ENCODE measurements at places on chromosomes 6 and 20.

DNA sequence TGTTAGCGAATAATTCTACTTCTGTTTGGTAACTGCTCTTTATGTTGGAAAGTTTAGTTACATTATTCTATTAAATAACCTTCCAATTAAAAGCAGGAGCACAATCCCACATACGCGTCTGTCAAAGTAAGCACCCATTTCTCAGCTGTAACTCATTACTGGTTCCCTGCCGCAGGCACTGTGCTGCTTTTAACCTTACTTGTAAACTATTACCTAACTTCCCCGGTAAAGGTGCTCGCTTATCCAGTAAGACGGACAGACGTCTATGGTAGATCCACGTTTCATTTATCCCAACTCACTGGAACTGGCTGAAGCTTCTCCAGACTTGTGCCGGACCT lies 529 bp upstream of the ENPP4 start:
- DNase-seq, result no peak

GRCh38 chr20:59560588-59561227 lies 43.6 kb upstream of the PHACTR3 start:
- no peak for DNase-seq

GRCh38 chr6:142627474-142627873 lies 317.5 kb downstream of the HIVEP2 start:
- peak; percentile 3 for DNase-seq

DNA sequence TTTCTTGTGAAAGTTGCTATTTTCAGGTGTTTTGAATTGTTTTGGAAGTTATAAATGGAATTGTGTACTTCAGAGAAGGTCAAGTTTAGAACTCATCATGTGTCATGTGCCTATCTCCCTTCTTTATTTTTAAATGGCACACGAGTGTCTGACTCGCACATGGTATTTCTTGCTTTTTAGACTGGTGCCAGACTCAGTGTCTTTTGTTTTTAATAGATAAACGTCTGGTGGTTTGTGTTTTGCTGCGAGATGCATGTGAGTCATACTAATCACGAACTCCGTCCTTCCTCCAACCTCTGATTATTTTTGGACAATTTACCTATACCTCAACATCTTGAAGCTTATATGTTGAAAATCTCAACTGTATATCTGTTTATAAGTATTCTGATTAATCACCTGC lies 292.1 kb downstream of the CDKAL1 start:
- no peak for DNase-seq

DNA sequence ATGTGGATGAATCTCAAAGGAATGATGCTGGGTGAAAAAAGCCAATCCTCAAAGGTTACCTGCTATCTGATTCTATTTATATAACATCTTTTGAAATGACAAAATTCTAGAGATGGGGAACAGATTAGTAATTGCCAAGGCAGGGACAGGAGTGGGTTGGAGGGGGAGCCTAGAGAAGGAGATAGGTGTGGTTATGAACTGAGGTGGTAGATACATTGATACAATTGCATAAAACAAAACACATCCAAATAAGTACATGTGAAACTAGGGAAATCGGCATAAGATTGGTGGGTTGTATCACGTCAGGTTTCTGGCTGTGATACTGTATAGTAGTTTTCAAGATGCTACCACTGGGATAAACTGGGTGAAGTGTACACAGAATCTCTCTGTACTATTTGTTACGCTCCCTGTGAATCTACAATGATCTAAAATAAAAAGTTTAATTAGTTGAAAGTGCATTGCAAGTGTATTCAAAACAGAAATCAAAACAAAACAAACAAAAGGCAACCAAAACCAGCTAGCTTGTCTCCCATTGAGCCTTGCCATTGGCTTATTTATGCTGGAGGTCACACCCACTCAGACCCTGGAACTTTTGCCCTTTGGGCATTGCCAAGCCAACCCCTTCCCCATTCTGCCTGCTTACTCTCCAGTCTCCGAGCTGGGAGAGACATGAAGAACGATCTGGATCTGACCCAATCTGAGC lies 27.8 kb downstream of the PPP1R16B start:
- peak; percentile 34 for DNase-seq

DNA sequence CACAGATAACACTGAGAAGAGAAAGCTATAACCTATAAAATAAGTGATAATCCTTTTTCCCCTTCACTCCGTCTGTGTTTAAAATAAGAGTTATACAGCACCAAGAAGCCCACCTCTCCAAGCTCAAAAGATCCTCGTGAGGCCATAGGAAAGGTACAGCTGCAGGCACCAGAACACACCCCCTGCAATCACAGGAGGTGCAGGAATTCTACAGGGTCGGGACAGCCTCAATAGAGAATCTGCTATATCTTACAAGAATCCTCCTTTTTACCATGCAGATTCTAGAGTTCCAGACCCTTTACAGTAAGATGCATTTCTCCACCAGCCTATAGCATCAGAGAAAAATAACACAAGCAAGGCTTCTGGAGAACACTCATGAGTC lies 5.0 kb upstream of the ADGRF1 start:
- DNase-seq, result no peak

DNA sequence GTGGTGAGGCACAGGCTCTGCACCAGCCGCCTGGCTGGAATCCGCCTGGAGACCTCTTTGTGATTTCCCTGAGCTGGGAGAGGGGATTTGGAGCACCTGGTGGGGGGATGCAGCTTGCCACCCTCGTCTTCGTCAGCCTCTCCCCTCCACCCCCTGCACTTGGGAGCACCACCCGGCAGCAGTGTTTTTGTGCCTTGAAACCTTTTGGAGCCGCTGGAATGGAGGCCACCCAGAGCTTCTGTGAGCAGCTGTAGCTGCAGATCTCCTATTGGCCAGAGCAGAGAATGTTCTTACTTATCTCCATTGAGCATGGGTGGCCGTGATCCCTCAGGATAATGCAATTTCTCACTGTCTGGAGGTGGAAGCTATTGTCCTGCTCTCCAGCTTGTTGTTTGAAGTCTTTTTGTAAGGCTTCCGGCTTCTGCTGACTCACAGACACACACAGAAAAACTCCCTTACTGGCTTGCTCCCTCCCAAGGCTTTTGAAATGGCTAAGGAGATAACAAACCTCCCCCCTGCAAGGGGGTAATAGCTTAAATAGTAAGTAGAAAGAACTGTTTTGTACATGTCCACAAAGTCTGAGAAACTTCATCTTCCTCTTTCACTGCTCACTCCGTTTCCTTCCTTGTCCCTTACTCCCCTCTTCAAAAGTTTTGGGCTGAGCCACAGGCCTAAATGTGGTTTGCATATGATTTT lies 271.2 kb downstream of the PRL start:
- DNase-seq, result peak; percentile 8

DNA sequence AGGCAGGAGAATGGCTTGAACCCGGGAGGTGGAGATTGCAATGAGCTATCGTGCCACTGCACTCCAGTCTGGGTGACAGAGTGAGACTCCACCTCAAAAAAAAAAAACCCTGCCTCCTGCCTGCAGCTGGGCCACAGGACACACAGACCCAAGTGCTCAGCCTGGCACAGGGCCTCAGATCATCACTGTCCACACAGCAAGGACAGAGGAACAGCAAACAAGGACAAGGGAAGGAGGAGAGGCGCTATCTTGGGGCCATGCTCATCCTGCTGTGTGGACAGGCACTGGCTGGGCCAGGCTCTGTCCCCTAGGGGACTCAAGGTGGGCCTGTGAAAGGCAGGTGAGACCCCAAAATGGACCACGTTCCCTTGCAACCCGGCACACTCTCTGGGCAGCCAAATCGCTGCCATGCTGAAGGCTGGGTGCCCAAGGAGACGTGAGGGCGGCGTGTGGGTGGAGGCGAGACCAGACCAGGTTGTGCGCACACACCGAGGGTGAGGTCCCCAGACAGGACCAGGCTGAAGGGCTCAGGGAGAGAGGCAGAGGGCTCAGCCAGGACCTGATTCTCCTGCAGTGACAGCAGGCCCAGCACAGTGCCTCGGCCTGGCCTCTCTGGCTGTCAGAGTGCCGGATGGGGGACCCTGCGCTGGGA lies 9.1 kb downstream of the UCKL1 start:
- no peak for DNase-seq

GRCh38 chr6:167570460-167571400 lies 245.8 kb downstream of the TTLL2 start:
- DNase-seq, result no peak
